Amniotic stem cell (primary cell): ENCODE measurements at places on chromosomes 7 and 10.

DNA sequence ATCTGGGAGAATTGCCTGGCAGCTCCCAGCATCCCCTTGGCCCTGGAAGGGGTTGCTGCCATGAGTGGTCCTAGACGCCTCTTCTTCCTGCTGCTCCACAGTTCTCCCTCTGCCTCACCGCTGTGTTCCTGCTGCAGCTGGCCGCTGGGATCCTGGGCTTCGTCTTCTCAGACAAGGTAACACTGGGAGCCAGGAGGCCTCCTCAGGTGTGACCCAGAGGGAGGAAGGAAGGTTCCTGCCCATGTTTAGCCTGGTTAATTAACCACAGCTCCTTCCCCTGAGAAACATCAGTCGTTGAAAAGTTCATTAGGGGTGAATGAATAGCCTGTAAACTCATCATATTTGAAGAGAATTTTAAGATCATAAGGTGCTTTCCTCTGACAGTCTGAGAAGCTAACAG lies 18.2 kb downstream of the TSPAN33 start:
- no peak for DNase-seq

GRCh38 chr10:126131341-126131740 lies 235.0 kb downstream of the FANK1 start:
- no peak for DNase-seq

DNA sequence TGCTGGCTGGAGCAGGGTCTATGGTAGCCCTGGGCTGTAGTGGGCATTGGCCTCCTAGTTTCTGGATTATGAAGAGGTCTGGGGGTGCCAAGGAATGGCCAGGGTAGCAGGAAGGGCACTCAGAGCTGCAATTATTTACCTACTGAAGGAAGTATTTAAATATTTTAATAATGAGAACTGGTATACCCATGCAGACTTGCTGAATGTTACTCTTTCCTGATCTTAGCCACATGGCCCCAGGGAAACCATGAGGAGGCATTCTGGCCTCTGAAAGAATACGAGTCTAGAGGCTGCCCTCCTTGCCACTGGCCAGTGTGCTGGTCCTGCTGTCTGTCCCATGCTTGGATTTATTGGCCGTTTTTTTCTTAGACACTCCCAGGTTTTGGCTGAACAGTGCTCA lies 599.7 kb downstream of the LRMDA start:
- no peak for DNase-seq

DNA sequence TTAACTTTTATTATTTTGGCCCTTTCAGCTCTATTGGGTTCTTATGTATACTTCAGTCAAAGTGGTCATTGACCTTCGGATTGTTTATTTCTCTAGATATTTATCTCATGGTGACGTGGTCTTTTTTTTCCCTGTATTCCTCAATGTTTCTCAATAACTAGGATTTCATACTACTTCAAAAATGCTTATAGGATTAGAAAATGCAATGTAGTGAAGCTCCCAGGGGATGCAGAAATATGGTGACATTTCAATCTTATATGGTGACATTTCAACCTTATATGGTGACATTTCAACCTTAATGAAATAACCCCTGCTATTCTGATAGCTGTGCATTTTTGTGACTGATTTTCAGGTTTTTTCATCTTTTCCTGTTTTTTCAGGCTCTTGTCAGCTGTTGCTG lies 51.4 kb downstream of the CHRM2 start:
- no peak for DNase-seq

GRCh38 chr7:13231216-13231615 lies 543.8 kb downstream of the ARL4A start:
- DNase-seq, result no peak

DNA sequence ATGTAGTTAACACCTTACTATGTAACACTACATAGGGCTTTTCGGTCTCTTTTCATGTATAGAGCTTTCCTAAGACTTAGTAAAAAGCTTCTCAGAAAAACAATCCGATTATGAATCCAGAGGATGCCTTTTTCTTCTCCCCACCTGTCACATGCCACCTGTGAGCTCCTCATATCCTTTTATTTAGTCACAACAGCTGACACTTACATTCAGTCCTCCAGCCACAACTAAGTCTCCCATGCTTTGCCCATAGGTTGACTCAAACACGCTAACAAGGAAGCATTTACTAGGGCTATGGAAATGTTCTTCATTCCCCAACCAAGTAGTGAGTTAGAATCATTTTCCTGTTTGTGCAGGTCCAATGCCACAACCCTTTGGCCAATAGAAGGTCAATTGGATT lies 7.9 kb downstream of the ENO4 start:
- no peak for DNase-seq

DNA sequence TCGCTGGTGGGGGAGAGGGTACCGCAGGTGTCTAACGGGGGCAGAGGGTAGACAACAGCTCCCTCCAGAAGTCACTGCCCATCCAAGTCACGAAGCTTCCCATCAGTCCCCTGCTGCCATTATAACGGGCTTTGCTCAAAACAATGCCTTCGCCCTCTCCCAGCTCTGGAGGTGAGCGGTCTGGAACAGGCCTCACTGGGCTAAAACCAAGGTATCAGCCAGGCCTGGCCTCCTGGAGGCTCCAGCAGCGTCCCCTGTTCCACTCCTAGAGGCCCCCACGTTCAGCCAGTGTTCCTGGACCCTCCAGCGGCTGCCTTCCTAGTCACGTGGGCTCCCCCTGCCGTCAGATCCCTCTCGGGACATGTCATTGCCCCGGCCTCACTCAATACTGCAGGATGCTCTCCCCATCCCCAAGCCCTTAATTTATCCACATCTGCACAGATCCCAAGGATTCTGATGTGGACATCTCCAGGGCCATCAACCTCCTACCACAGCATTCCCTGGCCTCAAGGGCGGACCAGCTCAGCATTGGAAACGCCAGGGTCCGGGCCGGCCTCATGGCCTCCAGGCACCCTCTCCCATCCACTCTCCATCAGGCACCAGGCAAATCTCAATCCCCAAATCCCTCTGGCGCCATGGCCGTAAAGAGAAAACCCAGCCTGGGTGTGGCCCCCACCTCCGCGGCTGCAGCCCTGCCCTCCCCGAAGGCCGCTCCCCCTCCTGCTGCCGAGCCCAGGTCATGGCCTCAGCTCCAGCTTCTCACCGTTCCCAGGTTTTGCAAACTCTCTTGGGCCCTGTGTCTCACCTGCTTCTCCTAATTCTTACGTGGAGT lies 104.1 kb upstream of the FAM20C start:
- no peak for DNase-seq

DNA sequence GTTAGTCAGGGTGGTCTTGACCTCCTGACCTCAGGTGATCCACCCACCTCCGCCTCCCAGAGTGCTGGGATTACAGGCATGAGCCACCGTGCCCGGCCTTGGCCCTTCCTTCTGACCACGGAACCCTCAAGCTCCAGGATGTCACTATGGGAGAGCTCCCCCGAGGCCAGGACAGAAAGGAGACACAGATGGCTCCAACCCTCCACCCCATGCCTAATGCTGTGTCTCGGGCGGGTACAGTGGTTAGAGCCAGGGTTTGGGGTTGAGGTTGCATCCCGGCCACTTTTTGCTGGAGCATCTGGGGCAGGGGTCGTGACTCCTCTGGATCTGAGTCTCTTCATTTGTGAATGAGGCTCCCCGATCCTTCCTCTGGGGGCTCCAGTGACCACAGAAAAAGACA lies 8.1 kb downstream of the MYL10 start:
- no peak for DNase-seq

DNA sequence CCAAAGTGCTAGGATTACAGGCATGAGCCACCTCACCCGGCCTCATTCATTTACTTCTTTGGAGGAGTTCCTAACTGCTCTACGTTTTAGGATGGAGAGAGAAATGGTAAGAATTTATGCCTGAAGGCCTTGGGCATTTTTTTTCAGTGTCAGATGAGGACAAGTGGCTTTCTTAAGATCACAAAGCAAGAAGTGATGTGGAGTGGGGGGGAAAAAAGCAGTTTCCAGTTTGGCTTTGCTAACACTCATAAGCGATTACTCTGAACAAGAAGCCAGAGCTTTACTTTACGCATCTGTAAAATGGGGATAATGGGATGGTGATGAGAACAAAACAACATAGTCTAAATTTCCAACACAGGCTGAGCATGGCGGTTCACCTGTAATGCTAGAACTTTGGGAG lies 2.6 kb upstream of the PPIA start:
- DNase-seq, result no peak

- peak; percentile 18 for DNase-seq
Observed at GRCh38 chr7:114959931-114960330, 38.0 kb downstream of the MDFIC start.

DNA sequence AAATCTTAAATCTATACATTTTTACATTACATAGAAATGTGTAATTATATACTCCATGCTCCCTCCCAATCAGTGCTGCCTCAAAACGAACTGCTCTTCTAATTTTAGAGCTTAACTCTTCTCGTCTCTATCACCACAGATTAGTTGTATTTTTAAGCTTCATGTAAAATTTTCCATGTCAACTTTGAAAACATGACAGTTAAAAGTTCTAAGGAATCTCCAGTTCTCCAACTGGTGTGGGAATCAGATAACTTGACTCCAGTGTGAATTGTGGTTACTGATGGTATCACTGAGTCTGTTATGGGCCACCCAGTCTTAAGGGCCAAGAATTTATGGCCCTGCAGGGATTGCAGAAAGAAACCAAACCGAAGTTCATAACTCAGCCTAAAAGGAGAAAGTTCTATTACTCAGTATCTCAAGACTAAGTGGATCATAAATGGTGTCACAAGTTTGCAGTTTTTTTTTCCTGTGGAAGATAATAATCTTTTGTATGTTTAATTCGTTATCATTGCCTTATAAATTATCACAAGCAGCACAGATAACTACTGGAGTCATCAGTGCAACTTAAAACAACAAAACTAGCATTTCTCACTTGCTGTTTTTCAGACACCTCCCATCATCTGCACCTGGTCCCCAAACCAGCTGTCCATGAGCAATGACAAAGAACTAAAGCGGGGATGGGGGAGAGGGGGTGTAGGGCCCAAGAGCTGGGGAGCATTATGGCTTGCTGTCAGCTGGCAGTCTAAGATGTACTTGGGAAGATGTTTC lies 31.5 kb upstream of the KMT2E start:
- no peak for DNase-seq

DNA sequence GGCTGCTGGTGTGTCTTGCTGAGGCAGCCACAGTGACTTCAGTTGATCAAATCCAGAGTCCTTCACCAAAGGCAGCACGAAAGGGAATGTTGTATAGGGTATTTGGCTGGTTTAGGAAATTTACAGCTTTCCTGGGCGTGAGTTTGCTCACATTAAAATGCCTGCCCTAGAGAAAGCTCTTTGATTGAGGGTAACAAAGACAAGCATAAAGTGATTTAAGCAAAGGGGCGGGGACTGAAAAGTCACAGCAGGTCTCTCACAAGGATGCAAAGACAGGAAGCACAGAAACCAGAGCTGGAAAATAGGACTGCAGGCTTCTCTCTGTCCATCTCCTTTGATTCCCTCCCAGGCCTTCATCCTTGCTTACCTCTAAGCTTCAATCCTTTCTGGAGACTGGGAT lies 139.2 kb downstream of the ELMO1 start:
- no peak for DNase-seq

DNA sequence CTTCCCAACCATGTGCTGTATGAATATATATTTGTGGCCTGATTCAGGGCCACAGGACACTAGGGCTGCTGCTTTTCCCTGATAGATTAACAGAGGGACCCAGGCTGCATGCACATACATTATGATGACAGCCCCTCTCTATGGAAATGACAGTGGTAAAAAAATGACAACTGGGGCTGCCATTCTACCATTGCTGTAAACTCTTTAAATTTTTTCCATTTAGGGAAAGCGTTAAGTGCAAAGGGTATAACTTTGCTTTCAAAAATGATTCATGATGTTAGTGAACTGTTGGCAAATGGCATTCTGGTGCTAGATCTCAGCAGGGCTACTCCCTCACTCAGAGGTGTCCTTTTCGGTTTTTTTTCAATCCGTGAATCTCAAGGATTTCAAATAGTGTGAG lies 4.2 kb downstream of the CTBP2 start:
- DNase-seq, result no peak

GRCh38 chr10:126731610-126731990 lies 61.1 kb upstream of the C10orf90 start:
- DNase-seq, result no peak

GRCh38 chr7:150399421-150400007 lies 20.4 kb downstream of the ZNF775 start:
- DNase-seq, result no peak

GRCh38 chr7:129859183-129859582 lies 93.6 kb downstream of the UBE2H start:
- no peak for DNase-seq

- no peak for DNase-seq
Observed at GRCh38 chr10:104816501-104816900, 175.4 kb downstream of the SORCS3 start.

DNA sequence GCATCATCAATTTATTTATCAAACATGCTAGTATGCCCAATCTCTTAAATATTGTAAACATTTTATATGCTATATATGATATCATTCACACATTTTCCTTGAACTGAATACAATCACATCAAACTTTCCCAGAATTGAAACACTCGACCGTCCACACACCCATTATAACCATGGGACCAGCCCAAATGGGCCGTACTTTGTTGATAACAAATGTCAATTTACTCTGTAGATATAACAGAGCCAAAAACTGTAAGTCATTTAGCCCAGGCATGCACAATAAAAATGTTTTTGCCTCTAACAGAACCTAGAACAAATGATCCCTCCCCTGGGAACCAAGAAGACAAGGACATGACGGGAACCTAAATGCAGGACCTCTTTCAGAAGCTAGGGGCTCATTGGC lies 683 bp upstream of the ANKRD22 start:
- no peak for DNase-seq

DNA sequence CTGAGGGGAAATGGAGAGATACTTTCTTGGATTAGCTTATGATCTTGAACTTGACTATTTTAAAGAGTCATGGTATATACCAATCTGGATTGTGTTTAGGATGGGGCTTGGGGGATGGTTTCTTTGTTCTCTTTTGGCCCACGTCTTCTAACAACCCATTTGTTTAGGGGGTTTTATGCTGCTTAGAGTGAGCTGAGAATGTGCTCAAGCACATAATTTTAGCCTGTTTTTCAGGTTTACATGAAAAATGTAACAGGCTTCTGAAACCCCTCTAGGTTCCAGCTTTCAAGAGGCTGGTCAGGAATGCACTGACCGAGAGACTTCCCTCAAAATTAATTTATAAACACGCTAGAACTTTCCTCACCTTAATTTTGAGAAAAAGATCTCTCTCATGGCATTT lies 94.3 kb downstream of the AUTS2 start:
- no peak for DNase-seq
